ENCODE measurements at places on chromosomes 6 and 20.
A peak's percentile ranks its signal among the peaks of the same experiment; 100 is the strongest.

DNA sequence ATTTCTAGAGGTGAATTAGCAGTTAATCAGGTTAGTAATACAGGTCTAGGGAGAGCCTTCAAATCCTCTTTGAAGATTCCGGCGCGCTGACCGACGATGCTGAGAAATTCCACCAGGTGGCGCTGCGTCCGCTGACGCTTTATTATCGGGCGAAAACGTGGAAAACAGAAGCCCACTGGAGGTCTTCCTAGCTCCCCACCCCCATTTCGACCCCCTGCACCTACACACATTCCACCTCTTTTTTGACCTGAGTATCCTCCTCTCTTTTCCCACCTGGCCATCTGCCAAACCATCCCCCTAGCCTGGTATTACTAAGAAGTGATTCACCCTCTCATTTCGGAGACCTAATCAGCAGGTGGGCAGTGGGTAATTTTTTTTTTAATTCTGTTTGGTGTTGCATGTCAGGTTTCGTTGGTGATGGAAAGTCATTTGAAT, 65.4 kb upstream of the RIN2 start:
- DNase-seq: peak; percentile 83

- DNase-seq: no peak
Observed at GRCh38 chr20:15179381-15179780, 842.0 kb upstream of the FLRT3 start.

DNA sequence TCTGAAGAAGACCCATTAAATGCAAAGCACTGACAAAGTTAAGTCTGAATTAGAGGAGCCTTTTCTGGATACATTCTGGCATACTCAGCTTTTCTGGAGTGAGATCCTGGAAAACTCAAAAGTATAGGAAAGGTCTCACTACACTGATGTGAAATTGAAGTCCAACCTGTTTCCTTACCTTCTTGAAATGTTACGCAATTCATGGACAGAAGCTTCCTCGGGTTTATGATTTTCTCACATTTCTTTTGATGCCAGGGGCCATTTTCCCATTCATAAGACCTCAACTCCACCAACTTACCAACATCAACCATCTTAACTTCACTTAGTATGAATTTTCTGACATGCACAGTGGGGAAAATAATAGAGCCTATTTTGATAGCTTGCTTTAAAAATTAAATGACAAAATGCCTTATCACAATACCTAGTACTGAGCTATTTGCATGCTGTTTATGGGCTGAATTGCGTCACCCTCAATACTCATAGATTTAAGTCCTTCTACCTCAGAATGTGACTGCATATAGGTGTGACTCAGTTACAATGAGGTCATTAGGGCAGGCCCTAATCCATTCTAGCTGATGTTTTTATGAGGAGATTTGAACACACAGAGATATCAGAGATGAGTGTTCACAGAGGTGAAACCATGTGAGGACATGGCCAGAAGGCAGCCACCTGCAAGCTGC, 73.4 kb upstream of the RAB32 start:
- no peak for DNase-seq

DNA sequence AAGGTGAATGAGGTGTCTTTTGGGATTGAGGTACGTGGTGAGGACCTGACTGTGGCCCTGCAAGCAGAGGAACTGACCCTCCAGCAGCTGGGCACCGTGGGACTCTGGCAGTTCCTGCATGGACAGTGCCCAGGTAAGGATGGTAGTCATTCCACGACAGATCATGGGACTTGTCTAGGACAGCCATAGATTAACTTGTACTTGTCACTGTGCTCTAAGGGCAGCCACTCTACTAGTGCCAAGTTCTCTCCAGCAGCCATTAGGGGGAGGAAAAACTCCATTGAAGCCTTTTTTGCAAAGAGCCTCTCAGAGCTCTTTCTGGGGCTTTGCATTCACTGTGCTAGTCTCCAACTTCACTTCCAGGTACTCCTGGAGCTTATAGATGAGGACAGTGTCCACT, 20.4 kb downstream of the TAF11 start:
- DNase-seq: no peak

GRCh38 chr20:16749573-16749972, 1.4 kb downstream of the OTOR start:
- DNase-seq: no peak

DNA sequence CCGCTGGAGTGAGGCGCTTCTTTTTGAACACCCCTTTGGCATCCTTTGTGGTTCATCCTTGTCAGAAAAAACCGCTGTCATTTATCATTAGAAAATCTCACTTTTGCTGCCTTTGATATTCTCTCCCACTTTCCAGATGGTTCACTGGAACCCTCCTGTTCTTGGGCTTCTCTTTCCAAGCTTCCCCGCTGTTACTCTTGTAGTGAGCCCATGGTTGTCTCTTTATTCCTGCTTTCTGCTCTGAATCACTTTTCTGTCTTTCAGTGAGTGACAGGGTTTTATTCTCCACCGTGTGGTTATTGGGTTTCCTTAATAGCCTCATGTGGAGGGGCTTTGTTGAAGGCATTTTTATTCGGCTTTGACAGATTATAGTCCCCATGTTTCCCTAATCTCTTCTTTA, 117.0 kb downstream of the FARS2 start:
- peak; percentile 39 for DNase-seq

DNA sequence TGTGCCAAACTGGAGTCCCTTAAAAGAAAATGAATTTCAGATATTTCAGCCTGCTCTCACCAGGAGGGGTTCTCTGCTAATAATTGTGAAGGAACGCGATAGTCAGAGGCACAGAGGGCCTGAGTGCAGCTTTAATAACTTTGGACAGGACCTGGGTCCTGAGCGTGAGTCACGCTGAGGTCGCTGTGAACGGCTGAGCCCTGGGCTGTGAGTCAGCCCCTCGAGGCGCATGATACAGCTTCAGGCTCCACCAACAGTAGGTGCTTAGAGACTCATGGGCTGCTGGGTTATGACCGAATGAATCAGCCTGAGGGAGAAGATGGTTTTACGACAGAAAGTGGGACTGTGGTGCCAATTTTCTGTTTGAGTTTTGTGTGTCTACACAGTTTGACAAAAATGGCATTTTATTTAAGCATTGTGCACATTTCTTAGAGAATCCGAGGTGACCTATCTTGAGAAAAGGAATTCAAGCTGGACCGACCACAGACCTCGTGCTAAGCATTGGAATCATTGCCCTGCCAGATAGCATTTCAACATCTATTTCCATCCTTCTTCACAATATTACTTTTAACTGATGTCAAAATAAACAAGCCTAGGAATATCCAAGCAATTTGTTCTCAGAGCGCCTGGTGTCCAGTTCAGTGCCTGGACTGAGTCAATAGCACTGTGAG, 183.0 kb downstream of the THBS2 start:
- DNase-seq: peak; percentile 59

DNA sequence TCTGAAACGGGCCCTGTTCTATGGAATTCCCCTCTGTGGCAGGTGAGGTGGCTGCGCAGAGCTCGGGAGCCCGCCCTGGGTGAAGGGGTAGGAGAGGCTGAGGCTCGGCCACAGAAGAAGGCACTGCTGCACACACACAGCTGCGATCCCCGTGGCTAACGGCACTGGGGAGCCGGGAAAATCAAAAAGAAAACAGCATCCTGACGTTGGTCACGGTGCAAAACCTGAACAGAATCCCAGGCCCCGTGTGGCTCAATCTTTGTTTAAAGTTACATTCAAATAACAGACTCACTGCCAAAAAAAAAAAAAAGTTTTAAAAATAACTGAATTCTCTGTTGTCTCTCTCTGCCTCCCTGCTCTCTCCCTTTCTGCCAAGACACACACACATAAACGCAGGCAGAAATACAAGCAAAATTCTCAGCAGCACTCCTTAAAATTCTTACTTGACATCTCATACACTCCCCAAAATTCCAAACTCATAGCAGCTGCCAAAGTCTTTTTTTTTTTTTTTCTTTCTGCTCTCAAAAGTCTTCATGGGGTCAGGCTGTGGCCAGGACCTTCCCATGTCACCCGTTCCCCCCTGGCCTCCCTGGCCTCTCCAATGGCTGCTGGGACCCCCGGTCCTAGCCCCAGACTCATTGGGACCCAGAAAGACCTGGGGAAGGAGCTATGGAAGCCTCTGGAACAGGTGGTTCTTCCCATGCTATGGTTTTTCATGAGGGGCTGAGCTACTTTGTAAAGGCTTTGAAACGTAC, 248.8 kb downstream of the TTLL2 start:
- peak; percentile 59 for DNase-seq
